Smooth muscle cell of bladder (primary cell): ENCODE measurements at places on chromosomes 13 and 19. TPM values are rescaled to one million over a fixed set of nuclear protein-coding genes. Genes with fewer than 3 reads are reported as not detected.

The ZNF730 gene
- 0.43 and 0.46 TPM in 2 replicates for total RNA-seq

The ZNF253 gene
- 2.3 and 3.7 TPM in 2 replicates for total RNA-seq

The RYR1 gene
- under 0.01 TPM in 2 replicates for total RNA-seq

The NLRP5 gene
- total RNA-seq, result not detected in 2 replicates

The ZSCAN4 gene
- total RNA-seq, result not detected in 2 replicates

The ZNF544 gene
- total RNA-seq, result 33.8 and 34.1 TPM in 2 replicates
